ENCODE measurements at places on chromosomes 3 and 15.

GRCh38 chr3:196406811-196407470, 25.3 kb downstream of the UBXN7 start:
- no peak for DNase-seq

- no peak for DNase-seq
These were observed 45.7 kb downstream of the EHHADH start for GRCh38 chr3:185207931-185208746.

DNA sequence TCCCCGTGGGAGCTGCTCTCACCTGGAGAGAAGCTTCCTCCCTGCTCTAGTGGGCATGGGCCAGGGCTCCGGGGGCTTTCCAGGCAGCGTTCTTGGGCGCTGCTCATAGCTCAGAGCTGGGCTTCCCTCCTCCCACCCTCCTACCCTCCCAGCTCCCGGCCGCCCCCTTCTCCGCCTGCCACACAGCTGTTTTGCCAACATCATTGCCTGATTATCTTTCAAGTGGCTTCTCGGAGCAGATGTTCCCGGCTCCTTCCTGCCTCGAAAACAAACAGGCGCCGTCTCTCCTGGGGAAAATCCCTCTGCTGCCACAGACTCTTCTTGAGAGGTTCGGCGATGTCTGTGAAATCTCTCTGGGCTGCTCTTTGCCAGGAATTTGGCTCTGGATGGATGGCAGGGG, 195.6 kb downstream of the RPLP1 start:
- DNase-seq: no peak

- DNase-seq: no peak
These were observed 1.2 kb downstream of the MYZAP start for GRCh38 chr15:57592836-57593420.

GRCh38 chr3:48119505-48120193, 68.6 kb downstream of the CDC25A start:
- DNase-seq: no peak

GRCh38 chr3:48086705-48087104, 70.5 kb upstream of the MAP4 start:
- no peak for DNase-seq

DNA sequence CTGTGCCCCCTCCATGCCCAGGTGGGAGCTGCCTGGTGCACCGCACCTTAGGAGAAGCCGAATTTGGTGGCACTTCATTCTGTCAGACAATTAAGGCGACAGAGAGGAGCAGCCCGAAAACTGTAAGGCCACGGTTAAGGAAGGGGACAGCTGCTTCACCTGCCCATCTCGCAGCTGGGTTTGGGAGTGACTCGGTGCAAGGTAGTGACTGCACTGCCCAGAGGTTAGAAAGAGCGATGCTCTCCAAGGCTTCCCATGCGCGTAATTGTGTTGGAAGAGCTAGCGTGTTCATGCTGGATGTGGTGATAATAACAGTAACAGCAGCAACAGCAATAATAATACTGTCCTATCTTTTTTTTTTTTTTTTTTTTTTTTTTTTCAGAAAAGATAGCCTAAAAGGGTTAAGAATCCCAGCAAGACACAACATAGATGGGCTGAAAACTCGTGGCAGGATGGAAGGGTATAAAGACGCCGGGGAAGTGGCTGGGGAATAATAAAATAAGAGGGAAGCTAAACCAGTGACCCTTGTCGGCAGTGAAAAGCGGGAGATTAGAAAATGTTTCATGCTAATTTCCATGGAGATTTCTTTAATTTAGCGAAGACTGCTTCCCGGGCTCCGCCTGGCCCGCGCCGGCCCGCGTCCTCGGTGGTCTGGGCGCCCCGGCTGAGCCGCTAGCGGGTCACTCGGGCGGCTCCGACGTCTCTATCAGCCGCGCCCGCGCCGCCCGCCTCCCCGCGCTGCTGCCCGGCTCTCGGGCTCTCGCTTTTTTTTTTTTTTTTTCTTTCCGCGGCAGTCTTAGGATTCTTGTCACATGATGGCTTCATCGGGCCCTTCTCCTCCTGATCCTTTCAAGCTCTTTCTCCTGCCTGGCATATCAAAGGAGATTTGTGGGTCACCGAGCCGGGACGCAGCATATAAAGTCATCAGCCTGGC, 617.1 kb downstream of the NR2F2 start:
- DNase-seq: no peak

DNA sequence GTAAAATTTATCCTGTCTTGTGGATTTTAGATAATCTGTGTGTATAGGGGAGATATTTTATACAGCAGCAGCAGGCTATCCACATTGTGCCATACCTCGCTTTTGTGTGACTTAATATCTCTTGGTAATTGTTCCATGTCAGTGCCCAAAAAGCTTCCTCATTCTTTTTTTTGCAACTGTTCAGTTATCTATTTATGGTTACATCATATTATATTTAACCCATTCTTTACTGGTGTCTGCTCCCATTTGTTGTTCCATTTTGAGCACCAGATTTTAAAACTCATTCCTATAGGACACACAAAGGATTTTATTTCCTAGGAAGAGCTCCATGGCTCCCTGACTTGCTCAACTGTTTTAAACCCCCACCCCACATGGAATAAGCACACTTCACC, 86.3 kb upstream of the RASGRP1 start:
- DNase-seq: no peak

DNA sequence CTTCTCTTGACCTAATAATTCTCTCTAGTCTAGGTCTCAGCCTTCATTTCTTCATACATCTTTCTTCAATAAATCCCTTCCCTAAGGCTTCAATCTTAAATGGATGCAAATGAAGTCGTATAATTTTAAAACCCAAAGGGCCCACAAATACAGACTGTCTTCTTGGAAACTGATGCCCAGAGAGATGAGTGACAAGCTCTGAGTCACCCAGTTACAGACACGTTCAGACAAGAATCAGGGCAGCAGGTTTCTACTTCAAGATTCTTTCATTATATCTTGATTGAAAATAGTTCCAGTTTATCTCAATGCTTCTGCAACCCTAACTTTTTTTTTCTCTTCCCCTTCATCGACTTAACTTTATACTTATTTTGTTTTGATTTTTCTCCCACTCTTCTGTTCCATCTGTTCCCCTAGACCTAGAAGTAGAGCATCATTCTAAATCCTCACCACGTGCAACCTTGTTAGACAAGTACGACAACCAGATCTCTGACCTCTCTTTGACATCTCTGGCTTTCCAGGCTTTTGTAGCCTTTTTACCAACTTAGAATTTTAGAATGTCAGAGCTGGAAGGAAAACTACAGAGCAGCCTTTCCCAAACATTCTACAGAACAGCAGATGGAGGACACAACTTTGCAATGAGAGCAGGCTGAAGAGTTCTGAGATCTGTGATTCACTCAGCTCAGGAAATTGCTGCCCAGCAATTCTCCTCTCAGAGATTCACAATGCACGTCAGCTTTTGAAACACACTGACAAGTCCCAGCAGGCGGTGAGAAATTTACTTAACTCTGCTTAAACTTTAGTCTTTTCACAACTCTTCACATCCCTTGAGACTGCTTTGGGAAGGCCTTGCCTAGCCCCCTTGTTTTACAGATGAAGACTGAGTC, 25.3 kb downstream of the NCEH1 start:
- no peak for DNase-seq

DNA sequence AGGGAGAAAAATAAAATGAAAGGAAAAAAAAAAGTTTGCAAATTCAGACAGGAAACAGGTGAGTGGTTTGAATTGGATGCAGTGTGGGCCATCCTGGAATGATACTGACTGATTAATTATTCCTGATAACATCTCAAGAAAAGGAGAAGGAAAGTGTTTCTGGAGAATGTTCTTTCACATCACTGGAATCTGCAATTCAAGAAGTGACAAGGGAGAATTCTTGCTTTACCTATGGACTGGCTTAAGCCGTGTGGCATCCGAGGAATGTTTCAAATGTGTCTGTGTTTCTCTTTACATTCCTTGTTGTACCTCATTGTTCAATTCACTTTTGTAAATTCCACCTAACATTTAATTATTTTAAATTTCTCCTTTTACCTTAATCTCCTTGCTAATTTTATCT, 465.0 kb downstream of the EPHB1 start:
- no peak for DNase-seq

- no peak for DNase-seq
These were observed 138.8 kb downstream of the PDZRN3 start for GRCh38 chr3:73485877-73486330.

DNA sequence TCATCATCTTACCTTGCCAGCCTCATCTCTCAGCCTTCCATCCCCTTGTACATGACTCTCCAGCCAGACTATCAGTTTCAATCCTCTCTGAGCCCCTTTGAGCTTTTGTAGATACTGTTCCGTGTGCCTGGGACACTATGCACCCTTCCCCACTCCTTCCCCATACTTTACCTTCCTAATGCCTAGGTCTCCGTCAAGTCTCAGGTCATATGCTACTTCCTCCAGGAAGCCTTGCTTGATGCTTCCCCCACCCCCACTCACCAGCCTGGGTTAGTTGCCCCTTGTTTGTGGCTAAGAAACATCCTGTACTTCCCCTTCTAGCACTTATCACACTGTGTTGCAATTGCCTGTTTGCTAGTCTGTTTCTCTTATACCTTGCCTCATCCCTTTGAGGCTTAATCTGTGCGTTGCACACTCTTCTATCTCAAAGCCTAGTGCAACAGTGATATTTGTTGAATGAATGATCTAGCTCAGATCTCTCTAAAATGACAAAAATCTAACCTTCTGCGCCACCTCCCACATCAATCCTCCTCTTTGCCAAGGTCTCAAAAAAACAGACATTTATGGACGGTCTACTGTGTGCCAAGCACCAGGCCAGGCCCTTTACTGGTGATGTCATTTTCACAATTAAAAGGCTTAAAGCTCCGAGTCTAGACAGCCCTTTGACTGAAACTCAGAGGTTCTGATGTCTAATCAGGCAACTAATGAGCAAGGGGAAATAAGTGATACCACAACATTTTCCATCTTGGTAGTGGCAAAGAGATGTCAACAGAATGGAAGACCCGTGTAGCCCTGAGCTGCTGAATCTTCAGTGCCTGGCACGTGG, 6.5 kb upstream of the USP3 start:
- DNase-seq: peak; percentile 55

DNA sequence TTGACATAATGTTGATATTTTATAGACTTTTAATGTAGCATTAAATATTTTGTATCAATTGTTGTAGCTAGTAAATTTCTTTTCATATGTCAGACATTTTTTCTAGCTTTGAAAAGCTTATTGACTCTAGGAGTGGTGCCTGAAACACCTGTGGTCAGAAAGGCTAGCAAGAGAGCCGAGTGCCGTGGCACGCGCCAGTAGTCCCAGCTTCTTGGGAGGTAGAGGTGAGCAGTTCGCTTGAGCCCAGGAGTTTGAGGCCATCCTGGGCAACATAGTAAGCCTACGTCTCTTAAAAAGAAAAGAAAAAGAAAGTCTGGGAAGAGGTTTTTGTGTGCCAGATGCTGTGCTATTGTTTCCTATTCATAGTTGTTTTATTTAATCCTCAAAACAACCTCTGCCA, 198.2 kb downstream of the FEZF2 start:
- no peak for DNase-seq

DNA sequence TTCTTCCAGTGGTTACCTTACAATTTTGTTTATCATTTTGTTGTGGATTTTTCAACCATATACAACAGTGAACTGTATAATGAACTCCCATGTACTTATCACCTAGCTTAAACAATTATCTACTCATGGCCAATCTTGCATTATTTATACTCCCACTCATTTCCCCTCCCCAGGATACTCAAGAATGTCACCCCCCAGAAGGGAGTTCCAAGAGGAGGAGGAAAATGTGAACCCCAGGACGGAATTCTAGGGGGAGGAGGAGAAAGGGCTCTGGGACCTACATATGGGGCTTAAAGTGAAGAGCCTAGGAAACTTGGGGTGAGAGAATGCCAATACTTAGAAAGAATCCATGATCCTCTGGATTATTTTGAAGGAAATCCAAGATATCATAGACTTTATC, 59.3 kb downstream of the TSC22D2 start:
- no peak for DNase-seq

GRCh38 chr3:39292961-39293360, 13.1 kb upstream of the CX3CR1 start:
- no peak for DNase-seq

GRCh38 chr3:8324747-8325146, 176.9 kb upstream of the LMCD1 start:
- DNase-seq: peak; percentile 2

- no peak for DNase-seq
These were observed 58.0 kb upstream of the TEX9 start for GRCh38 chr15:56307180-56307579.

- DNase-seq: no peak
These were observed 91.3 kb downstream of the SHQ1 start for GRCh38 chr3:72756900-72757299.

GRCh38 chr3:154227531-154227930, 96.8 kb downstream of the DHX36 start:
- DNase-seq: no peak

- no peak for DNase-seq
These were observed 42.7 kb downstream of the CCNL1 start for GRCh38 chr3:157117206-157117605.

DNA sequence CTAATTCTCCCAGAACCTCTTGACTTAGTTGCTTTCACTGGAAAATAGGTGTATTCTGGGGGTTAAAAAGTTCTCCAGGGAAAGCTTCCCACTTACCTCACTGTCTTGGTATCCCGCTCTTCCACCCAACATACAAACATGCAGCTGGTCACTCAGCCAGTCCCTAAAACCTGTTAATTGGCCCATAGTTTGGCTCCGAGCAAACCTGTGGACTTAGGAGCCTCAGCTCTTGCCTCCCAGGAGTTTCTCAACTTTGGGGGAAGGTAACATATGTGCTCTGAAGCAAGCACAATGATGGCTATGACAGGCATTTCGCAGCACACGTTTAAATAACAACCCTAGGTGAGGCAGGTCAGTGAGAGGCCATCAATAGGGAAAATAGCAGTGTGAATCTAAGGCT, 25.8 kb upstream of the LRRFIP2 start:
- no peak for DNase-seq

DNA sequence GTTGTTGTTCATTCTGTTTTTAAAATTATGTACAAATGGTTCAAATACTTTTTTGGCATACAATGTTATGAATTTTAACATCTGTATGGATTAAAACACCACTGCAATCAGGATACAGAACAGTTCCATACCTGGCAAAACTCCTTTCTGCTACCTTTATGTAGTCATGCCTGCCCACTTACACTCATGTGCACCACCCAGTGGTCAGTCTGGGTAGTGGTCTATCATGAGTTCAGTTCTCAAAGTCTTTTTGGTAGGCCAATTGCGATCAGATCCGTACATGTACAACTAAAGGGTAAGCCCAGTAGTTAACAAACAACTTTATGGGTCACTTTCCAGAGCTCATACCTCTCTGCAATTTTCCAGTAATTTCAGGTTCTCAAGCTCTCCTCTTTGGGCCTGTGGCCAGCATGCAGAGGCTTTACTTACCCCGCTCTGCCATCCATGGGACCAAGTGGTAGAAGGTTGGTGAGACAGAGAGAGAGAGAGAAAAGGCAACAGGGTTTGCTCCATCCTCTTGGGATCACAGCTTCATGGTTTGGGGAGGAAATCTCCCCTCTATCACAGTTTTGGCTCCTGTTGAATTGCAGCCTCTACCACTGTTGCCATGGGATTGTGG, 63.9 kb upstream of the FAM98B start:
- peak; percentile 15 for DNase-seq

Measured in activated T-helper 1 cell treated with anti-CD3 and anti-CD28 coated beads, Interleukin-2, amount 50 U/mL, for 16 hours (primary cell).